ENCODE measurements at places on chromosomes 1 and 21. TPM values are rescaled to one million over a fixed set of nuclear protein-coding genes. Genes with fewer than 3 reads are reported as not detected.

HES4 gene
- 31.3 TPM for total RNA-seq

NAV1 gene
- 167 TPM for total RNA-seq

DNA sequence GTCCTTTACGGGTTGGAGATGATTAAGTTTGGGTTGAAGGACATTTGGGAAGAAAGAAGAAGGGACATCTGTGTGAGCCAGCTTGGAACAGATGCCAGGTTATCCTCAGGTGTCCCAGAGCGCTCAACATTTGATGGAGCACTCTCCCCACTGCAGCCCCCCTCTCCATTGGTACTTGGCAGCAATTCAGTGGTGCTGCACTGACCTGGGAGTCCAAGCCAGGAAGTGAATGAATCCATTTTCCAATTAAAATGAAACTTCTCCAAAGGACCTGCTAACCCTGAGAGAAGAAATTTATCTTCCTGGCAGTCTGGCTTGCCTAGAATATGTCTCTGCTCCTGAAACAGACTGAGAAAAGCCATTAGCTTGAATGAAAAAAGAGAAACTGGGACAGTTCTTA lies 67.1 kb downstream of the FGGY start:
- H3K27me3 ChIP-seq = no peaks in the 10 kb centered on the region
- DNase-seq = no peak
- H3K27ac ChIP-seq = no peak overlapping the region
- peaks cover 6% of the 10 kb centered on the region for H3K4me1 ChIP-seq
- no peaks in the 10 kb centered on the region for H3K36me3 ChIP-seq

GRCh38 chr1:206828765-206829164 lies 36.7 kb upstream of the IL20 start:
- DNase-seq = no peak
- H3K27me3 ChIP-seq = no peaks in the 10 kb centered on the region
- H3K4me1 ChIP-seq = no peaks in the 10 kb centered on the region
- H3K36me3 ChIP-seq = no peaks in the 10 kb centered on the region
- no peak overlapping the region for H3K27ac ChIP-seq
- H3K4me3 ChIP-seq = no peak overlapping the region

- no peaks in the 10 kb centered on the region for H3K36me3 ChIP-seq
- peak; percentile 90 for DNase-seq
- H3K27ac ChIP-seq = no peak overlapping the region
- no peaks in the 10 kb centered on the region for H3K4me1 ChIP-seq
- no peaks in the 10 kb centered on the region for H3K27me3 ChIP-seq
- no peak overlapping the region for H3K4me3 ChIP-seq
Measured at GRCh38 chr1:10980094-10980577, 32.3 kb upstream of the TARDBP start.

DNA sequence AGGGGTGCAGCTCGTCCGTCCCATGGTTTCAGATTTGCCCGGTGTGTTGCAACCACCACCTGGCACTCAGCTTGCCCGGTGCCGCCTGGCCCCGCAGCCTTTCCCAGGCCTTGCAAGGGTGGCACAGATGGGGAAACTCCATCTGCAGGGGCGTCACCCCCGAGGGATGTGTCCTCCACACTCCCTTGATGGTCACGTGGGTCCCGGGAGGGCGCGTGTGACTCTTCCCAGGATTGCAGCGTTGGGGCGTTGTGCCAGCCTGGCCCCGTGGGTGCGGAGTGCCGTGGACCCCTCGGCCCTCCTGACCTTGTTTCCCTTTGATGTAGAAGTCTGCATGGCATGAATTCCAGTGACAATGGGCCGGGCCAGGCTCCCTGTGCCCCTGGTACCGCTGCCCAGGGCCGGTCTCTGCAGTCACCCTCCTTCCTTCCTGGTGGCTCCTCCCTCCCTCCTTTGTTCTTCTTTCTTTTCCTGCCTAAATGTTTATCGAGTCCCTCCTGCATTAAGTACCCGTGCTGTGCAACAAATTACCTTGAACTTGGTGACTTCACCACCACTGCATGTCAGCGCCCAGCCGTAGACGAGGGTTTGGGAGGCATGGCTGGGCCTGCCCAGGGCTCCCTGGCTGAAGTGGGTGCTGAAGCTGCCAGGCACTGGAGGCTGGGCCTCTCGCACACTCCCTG lies 22.9 kb downstream of the RRP1 start:
- H3K27ac ChIP-seq = no peak overlapping the region
- no peaks in the 10 kb centered on the region for H3K4me1 ChIP-seq
- DNase-seq = peak; percentile 69
- no peaks in the 10 kb centered on the region for H3K36me3 ChIP-seq
- no peaks in the 10 kb centered on the region for H3K27me3 ChIP-seq
- no peak overlapping the region for H3K4me3 ChIP-seq

GRCh38 chr1:82704393-82704792 lies 903.7 kb downstream of the ADGRL2 start:
- no peak overlapping the region for H3K27ac ChIP-seq
- H3K27me3 ChIP-seq = no peaks in the 10 kb centered on the region
- no peaks in the 10 kb centered on the region for H3K36me3 ChIP-seq
- no peak overlapping the region for H3K4me3 ChIP-seq
- DNase-seq = no peak
